ENCODE measurements at places on chromosomes 11 and 22.

DNA sequence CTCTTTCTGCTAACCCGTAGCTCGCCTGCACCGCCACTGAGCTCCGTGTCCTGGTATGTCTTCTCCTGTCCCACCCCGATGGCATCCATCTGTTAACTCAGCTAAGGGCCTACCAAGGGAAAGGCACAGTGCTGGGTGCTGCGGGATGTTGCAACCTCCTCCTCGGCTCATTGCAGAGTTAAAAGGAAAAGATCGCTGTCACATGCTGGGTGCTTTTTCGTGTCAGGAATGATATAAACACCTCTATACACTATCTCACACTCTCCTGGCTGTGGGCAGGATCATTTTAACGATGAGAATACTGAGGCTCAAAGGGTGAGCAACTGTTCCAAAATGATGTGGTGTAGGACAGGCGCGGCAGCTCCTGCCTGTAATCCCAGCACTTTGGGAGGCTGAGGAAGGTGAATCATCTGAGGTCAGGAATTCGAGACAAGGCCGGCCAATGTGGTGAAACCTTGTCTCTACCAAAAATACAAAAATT lies 10.1 kb downstream of the TXN2 start:
- no peak for DNase-seq

DNA sequence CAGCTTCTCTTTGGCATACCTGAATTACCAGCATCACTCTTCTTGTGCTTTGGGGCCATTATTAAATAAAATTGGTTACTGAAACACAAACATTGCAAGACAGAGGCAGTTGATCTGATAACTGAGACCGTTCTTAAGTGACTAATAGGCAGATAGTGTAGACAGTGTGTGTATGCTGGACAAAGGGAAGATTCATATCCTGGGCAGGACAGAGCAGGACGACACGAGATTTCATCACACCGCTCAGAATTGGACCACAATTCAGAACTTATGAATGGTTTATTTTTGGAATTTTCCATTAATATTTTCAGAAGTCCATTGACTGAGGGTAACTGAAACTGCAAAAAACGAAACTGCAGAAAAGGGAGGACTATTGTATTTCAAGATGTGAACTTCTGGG lies 68.6 kb downstream of the LDLRAD3 start:
- no peak for DNase-seq

DNA sequence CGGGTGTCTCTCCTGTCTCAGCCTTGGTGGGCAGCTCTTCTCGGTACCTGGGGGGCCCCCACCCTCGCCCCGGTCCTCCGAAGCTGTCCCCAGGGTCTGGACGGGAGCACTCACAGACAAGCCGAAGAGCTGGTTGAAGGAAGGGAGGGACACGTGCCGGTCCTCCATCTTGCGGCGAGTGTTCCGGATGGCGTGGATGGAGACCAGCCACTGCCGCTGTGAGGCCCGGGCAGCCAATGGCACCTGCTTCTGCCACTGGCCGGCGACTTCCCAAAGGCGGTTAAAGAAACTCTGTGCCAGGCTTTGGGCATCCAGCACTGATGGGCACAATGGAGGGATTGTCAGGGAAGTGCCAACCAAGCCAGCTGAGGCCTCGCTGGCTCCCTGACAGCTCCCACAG lies 18.7 kb downstream of the PPM1F start:
- no peak for DNase-seq

GRCh38 chr11:115745066-115745465 lies 240.9 kb upstream of the CADM1 start:
- no peak for DNase-seq

GRCh38 chr11:46465683-46466082 lies 74.1 kb upstream of the CHRM4 start:
- DNase-seq, result no peak

GRCh38 chr22:30718491-30718890 lies 23.8 kb downstream of the OSBP2 start:
- no peak for DNase-seq

GRCh38 chr11:72704028-72704782 lies 30.0 kb upstream of the PDE2A start:
- DNase-seq, result no peak

DNA sequence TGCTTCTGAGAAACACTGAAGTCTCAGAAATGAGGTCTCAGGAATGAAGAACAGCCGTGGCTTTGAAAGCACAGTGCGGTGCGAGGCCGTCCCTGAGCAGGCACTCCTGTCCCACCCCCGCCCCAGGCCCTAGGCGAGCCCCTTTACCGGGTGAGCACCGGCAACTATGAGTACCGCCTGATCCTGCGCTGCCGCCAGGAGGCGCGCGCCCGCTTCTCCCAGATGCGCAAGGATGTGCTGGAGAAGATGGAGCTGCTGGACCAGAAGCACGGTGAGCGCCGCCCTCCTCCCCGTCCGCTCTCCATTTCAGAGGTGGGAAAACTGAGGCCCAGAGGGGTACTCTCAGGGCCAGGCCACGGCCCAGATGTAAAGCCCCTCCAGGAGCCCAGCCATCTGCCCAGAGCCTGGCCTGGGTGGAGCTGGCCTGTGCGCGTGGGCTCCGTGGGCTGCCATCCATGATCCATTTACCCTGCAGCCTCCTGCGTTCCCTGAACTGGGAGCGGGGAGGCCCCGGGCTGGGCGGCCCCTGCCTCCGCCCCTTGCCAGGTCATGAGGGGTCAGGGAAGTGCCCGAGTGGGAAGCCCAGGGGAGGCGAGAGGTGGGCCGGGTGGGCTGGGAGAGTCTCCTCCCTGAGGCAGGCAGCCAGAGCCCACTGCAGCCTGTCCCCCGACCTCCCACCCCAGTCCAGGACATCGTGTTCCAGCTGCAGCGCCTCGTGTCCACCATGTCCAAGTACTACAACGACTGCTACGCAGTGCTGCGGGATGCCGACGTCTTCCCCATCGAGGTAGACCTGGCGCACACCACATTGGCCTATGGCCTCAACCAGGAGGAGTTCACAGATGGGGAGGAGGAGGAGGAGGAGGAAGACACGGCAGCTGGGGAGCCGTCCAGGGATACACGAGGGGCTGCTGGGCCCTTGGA lies 9.5 kb downstream of the SLC16A8 start:
- no peak for DNase-seq

GRCh38 chr22:20316217-20316843 lies 3.5 kb downstream of the DGCR6L start:
- DNase-seq, result no peak

GRCh38 chr11:83127310-83127637 lies 29.7 kb upstream of the PCF11 start:
- no peak for DNase-seq

GRCh38 chr11:57885298-57886050 lies 123.9 kb downstream of the CTNND1 start:
- DNase-seq, result no peak

- DNase-seq, result no peak
Observed at GRCh38 chr22:22705328-22706100, 61.1 kb downstream of the GGTLC2 start.

DNA sequence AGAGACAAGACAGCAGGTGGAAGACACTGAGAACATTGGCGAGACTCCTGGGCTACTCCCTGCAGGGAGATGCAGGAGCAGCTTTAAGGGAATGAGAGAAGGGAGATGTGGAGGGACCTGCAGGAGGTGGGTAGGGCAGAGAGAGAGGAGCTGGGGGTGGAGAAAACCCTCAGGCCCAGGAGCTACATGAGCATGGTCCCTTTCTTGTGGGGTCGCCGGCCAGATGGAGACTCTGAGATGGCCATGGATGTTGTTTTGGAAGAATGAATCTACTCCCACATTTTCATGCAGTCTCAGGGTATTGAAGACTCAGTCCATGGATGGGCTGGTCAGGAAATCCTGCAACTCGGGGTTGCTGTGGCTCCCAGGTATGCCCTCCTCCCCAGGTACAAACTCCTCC lies 1381.9 kb downstream of the TBC1D22A start:
- DNase-seq, result no peak

- no peak for DNase-seq
Observed at GRCh38 chr11:67542971-67543370, 19.7 kb upstream of the CABP2 start.

- DNase-seq, result no peak
Observed at GRCh38 chr11:108718466-108718865, 53.6 kb downstream of the DDX10 start.

DNA sequence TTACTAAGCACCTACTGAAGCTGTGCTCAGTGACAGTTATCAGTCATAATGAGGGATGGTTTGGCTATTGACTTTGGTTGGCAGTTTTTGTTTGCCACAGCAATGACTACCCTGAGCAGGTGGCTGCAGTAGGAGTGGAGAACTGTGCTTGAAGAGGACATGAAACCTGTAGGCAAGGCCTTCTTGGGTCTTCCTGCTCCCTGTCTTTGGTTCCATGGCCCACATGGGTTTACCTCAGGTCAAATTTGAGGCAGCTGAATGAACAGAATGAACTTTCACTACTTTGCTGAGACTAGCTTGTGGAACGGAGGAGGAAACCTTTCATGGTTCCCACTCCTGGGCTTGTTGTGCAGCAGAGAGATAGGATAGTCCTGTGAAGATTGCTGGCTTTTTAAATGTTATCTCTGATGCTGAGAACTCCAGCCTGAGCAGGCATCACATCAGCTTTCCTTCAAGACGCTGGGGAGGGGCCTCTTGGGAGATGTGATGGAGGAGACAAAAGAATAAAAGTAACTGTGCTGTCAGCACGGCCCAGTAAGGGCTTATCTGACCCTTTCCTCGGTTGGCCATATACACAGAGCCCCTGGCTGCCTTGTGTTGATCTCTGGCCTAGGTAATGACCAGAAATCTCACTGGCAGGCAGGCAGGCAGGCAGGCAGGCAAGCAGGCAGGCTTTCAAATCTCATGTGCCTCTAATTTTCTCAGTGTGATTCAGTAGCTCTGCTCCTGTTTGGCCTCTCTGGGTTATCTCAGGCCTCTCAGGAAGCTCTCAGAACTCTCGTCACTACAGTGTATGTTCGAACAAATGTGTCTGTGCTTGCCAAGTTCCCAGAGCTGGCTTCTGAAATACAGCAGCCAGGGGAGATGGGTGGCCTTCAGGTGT lies 12.0 kb downstream of the STIM1 start:
- DNase-seq, result no peak

DNA sequence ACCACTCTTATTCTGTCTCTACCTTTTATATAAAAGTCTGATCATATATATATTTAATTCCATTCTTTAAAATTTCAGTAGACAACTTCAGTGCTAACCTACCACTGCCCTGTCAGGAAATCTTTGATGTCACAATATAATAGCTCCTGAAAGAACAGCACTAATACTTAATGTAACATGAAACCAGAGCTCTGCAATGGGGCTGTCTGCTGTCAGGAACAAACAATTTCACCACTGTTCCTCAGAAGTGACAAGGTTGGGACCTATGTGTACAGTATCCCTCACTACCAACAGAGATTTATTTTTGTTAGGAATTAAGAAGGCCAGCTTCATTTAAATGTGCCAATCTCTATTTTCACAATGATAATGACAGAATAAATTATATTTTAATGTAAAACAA lies 165.5 kb upstream of the C11orf58 start:
- DNase-seq, result no peak

- no peak for DNase-seq
Observed at GRCh38 chr11:64656862-64657261, 65.8 kb downstream of the SLC22A12 start.

GRCh38 chr11:37770145-37770544 lies 1172.1 kb upstream of the RAG2 start:
- DNase-seq, result no peak

- DNase-seq, result no peak
Observed at GRCh38 chr22:43012390-43012789, 2.6 kb downstream of the PACSIN2 start.

- DNase-seq, result no peak
Observed at GRCh38 chr11:114610550-114610949, 15.0 kb upstream of the NXPE4 start.

DNA sequence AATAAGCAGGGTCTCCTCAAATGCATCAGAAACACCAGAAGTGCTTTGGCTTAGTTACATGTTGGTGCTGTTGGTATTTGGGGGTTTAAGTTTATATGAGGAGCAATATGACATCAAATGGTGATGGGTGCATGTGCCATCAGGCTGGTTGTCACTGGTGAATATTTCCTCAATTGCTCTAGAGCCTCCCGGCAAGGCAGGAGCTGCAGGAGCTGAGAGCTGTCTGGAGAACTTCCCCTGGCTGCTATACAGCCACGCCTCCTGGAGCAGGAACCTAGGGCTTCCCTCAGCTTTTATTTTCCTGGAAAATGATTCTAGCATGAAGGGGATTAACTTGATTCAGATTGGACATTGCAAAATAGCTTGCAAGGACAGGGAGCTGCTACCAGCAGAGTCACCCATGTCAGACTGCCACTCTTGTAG lies 15.8 kb downstream of the IGLL5 start:
- DNase-seq, result no peak

DNA sequence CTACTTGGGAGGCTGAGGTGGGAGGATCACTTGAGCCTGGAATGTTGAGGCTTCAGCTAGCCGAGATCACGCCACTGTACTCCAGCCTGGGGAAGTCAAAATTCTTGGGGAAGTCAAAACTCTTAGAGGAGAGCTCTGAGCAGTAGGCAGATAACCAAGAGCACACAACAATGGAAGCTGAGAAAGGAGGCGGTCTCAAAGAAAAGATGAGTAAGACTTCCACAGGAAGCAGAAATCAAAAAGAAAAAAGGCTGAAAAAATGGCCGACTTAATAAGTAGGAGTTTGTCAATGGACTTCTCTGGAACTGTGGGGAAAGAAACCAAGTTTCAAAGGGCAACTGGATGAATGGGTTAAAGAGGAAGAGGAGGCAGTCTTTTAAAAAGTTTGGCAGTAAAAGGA lies 32.1 kb downstream of the RAB30 start:
- no peak for DNase-seq

GRCh38 chr22:26835929-26836528 lies 178.6 kb downstream of the MIAT start:
- no peak for DNase-seq

GRCh38 chr22:49349181-49349835 lies 478.4 kb downstream of the BRD1 start:
- no peak for DNase-seq

DNA sequence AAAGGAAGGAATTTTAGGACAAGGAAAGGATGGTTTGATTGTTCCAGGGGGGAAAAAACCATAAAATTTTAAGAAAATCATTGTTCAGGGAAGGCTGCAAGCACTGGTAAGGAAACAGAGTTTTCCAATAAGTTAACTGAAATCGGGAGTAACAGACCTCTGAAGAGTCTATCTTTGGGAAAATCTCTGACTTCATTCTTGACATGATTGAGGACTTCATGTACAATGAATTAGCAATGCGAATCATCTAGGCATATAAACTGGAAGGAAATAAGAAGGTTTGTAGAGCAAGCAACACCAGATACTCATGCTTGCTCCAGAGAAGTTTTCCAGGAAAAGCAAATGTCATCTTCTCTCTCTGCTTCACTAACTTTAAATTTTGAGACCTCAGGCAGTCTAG lies 18.5 kb downstream of the APLP2 start:
- no peak for DNase-seq

DNA sequence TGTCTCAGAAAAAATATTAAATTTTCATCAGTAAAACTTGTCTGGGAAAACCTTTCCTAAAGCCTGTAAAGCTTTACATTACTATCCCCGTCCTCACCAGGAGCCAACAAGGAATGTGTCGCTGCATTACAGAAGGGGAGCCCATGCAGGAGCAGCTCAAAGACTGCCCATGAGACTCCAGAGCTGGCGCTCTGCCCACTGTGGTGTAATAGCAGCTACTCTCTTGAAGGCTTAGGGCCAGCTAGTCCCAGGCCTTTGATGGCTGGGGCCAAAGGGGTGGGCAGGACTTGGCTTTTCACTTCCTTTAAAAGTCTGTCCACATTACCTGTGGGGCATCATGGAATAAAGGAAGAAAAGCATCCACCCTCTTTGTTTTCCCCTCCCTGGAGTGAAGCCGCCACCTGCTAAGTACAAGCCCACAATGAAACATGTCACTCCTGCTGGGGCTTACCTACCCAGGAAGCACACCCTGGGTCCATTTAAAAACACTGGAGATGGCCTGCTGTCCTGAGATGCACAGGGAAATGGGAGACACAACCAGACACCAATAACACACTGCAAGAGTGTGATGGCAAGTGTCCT lies 150.7 kb downstream of the ADAMTS15 start:
- DNase-seq, result no peak
